ENCODE measurements at places on chromosomes 5 and 9.

DNA sequence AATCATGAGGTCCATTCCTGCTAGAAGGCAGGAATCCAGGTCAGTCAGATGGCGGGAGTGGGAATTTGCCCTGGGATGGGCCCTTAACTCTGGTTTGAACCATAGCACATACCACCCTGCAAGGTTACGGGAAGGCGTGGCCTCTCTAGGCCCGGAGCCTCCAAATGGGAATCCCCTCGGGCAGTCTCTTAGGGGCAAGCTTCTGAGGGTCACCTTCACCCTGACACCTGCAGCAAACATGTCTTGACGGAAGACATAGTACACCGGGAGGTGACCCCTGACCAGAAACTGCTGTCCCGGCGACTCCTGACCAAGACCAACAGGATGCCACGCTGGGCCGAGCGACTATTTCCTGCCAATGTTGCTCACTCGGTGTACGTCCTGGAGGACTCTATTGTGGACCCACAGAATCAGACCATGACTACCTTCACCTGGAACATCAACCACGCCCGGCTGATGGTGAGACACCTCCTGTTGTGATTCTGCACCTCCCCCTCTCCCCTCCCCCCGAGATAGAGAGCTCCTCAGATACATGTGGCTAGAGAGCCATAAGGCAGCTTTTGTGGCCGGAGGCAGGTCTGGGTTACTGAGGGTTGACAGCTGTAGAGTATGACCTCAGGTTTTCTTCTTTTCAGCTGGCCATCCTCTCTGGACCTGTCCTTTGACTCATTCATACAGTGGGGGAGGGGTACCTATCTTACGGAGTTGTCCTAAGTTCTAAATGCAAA lies 957 bp downstream of the PRELID1 start:
- no peak for DNase-seq

GRCh38 chr5:176578391-176578808 lies 29.3 kb downstream of the CDHR2 start:
- DNase-seq = peak; percentile 33

DNA sequence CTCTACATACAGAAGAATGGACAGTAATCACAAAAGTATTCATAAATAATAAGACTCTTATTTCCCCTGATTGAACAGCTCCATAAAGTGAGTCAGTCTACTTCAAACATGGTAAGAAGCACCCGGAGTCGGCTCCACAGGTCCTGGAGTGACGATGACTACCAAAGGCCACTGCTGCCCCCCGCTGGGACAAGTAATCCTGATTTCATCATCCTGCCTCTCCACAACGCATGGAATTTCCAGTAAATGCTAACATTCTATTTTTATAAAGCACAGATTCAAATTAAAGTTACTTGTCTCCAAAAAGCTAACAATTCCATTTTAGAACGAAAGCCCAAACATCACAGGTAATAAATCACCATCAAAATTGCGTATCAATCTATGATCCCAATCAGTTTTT lies 16.2 kb downstream of the ATPSCKMT start:
- DNase-seq = peak; percentile 90

DNA sequence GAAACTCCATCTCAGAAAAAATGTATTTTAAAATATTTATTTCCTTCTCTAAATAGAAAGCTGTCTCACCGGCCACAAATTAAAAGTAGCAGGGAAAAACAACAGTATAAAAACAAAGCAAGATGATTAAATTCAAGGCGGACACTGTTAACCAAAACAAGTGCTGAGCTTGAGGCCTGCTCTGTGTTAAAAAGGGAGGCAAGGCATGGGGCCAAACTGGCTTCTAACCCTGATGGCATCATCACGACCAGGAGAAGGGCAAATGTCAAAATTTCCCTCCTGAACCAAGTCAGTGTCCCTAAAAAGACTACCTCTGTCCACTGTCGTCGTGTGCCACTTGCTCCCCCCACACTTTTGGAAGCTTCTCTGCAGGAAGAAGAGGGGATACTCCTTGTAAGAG lies 116.1 kb downstream of the MSX2 start:
- no peak for DNase-seq

DNA sequence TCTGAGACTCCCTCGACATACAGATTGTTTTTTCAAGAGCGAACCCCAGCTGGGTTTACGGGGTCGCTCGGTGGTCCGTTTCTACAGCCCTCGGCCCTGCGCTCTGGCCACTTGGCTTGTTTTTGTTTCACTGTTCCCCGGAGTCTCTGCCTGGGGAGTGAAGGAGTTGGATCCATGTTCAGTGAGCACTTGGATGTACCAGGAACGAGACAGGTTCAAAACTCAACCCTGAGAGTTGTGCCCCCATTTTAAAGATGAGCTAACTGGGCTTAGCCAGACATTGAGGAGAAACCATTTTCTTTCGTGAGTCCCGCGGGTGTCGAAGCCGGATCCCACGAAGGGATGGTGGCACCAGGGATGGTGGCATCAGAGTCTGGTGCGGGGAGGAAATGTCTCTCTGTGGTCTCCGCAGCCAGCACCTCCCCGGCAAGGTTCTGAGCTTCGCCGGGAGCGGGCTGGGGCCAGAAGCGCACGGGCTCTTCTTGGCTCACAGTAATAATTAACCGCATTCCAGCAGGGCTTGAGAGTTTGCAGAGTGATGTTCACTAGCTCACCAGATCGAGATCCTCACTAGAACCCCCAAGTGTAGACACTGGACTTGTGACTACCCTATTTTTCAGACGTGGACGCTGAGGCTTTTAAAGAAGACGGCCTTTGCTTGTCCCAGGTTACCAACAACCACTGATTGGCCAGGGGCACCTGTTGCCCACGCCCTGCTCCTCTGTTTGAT lies 1.0 kb downstream of the MSX2 start:
- no peak for DNase-seq

DNA sequence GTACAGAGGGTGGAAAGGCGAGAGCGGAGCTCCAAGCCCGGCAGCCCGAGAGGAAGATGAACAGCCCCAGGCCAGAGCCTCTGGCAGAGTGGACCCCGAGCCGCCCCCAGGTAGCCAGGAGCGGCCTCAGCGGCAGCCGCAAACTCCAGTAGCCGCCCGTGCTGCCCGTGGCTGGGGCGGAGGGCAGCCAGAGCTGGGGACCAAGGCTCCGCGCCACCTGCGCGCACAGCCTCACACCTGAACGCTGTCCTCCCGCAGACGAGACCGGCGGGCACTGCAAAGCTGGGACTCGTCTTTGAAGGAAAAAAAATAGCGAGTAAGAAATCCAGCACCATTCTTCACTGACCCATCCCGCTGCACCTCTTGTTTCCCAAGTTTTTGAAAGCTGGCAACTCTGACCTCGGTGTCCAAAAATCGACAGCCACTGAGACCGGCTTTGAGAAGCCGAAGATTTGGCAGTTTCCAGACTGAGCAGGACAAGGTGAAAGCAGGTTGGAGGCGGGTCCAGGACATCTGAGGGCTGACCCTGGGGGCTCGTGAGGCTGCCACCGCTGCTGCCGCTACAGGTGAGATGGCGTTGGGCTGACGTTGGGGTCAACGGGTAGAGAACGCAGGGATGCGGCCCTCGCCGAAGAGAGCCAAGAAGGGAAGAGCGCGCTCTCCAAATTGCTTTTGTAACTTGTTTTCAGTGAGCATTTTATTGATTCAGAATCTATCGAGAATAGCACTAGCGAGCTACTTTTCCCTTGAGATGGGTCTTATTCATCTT lies at the start of gene PTGER4:
Gene PTGER4, plus strand, starts transcription at position 3 of the 769 bp plus-strand sequence. CDS start 1,079 bp downstream, outside the sequence.
- no peak for DNase-seq

DNA sequence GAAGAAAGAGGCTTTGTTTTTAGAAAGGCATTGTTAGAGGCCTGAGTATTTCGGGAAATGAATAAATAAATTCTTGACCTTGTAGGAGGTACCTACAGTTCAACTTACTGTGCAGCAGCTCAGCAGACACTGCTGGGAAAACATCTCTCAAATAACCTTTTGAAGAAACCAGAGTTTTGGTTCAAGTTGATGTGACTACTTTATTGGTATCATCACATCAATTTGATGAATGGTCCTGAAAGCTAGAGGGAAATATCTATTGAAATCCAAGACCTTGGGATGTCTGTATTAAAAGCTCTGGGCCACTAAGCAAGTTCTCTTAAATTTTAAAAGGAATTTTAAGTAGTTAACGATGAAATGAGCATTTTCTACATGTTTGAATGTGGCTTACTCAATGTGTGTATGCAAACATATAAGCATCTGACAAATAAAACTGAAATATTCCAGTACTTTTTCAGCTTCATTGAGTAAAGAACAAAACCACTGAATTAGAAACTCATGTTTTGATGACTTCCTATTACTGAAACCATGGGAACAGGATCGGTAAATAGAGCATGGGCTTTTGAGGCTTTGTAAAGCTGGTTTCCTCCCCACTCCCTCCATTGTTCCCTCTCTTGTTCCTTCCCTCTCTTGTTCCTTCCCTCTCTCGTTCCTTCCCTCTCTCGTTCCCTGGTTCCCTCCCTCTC lies 36.7 kb downstream of the SLC27A6 start:
- DNase-seq = no peak

DNA sequence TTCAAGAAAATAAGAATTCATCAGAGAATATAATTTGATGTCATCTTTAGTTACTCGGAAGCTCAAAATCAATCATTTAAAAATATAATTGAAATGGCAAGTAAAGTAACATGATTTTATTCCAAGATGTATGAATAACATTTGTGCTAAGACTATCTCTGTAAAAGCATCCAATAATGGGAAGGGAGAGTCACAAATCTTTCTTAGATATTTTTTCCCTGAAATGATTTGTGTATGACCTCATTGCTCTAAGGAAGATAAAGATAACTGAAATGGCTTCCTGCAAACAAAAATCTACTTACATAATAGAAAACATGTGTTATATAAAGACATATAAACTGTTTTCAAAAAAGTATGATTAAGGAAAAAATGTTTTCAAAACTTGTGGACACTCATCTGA lies 97.4 kb upstream of the FGF10 start:
- DNase-seq = no peak

DNA sequence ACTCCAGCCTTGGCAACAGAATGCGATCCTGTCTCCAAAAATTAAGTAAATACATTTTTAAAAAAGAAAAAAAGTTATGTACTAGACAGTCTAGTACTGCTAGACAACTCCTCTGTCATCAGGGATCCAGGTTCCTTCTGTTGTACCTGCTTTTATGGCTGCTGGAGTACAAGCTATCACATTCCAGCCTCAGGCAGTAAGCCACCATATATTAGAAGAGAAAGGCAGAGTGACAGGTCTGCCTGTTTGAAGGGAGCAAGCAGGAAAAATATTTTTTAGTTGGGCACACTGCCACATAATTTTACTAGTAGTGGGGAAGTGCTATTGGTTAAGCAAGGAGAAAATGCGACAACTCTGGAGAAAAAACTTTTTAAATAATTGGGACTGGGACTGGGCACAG lies 10.9 kb downstream of the RPS6 start:
- DNase-seq = no peak

GRCh38 chr5:72208324-72208926 lies 101.2 kb downstream of the MAP1B start:
- DNase-seq = no peak

- DNase-seq = no peak
Observed at GRCh38 chr9:37324261-37324683, 98.2 kb upstream of the GRHPR start.

- DNase-seq = peak; percentile 78
Observed at GRCh38 chr5:33257807-33258429, 182.8 kb upstream of the TARS1 start.

DNA sequence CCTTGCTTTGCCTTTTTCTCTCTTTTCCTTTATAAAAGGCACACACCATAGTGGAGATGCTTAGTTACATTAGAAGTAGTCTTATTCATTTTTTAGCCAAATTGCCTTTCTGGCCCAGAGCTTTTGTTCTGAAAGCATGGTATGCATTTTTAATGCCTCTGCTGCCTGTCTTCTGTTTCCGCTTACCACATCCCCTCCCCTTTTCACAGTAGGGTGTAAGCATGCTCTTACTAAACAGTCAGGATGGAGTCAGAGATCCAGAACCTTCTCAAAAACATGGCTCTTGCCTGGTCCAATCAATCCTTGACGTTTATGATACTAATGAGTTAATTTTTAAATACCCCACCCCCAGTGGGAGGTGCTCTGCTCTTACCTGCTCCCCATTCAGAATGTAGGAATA lies 22.5 kb downstream of the PPP3R2 start:
- DNase-seq = no peak

- DNase-seq = no peak
Observed at GRCh38 chr5:53277491-53277890, 167.9 kb upstream of the MOCS2 start.

- no peak for DNase-seq
Observed at GRCh38 chr5:104023739-104024138, 461.1 kb upstream of the NUDT12 start.

GRCh38 chr5:132747616-132748440 lies 602 bp downstream of the CCNI2 start:
- no peak for DNase-seq

DNA sequence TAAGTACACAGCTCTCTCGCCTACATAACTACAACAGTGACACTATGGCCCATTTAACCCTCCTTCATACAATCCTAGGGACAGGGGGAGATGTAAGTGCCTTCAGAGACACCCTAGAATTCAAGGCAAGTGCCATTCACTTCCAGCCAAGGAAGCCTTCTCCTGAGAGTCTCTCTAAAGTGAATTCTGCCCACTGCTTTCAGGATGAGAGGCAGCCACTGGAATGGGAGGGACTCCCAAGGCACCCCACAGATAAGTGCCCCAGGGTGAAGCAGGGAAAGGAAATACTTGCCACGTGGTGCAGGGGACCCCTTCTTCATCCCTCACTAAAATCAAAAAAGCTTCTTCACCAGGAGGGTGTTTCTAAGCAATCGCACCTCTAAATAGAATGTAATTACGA lies 283.7 kb downstream of the ZNF608 start:
- no peak for DNase-seq

DNA sequence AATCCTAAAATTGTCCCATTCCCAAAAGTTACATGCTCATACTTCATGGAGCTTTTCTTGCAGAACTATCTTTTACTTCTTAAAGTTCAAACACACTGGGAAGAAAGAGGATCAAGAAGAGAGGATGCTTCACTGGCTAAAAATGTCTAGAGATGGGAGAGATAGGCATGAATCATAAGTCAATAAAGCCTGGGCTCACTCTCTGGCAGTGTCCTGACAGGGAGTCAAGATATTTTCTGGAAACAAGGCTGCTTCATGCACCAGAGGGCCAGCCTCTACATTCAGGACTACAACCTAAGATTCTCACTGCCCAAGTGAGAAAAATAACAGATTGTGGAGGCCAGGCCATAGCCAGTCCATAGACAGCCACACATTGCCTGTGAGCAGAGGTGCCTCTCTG lies 1358.4 kb downstream of the EFNA5 start:
- no peak for DNase-seq

DNA sequence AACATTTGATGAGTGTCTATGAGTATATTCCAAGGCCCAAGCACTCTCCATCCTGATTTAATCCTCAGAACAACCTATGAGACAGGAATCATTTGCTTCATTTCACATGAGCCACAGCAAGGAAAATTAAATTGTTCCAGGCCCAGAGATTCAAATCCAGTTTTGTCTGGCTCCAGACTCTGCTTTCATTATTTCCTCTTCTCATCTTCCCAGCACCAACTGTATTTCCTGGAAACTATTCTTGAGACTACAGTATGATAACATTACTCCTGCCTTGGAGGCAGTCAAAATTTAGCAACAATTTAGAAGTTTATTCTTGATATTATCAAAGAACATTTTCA lies 194.5 kb downstream of the ZNF608 start:
- no peak for DNase-seq

GRCh38 chr5:57871496-57871895 lies 388.9 kb upstream of the ACTBL2 start:
- DNase-seq = no peak

Data from HFFc6 (cell line).